ENCODE measurements at places on chromosomes 3 and 15.

DNA sequence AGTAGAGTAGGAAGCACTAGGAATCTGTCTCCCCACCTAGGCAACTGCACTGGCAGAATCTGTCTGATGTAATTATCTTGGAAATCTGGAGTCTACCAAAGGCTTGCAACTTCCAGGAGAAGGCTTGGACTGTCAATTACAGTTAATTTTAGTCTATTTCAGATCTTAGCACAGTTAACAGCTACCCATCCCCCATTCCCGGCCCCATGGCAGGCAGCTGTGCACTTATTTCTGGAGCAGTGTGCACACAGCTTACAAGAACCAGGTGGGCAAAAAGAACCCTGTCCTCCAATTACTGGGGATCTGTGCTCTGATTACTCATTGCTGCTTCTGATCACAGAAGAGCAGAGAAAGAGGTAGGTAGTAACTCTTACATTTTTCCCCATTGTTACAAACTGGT lies 12.3 kb upstream of the CDAN1 start:
- DNase-seq, result no peak
- H3K27ac ChIP-seq, result no peak overlapping the region
- H3K4me3 ChIP-seq, result no peak overlapping the region
- no peaks in the 10 kb centered on the region for H3K4me1 ChIP-seq
- H3K27me3 ChIP-seq, result no peaks in the 10 kb centered on the region

DNA sequence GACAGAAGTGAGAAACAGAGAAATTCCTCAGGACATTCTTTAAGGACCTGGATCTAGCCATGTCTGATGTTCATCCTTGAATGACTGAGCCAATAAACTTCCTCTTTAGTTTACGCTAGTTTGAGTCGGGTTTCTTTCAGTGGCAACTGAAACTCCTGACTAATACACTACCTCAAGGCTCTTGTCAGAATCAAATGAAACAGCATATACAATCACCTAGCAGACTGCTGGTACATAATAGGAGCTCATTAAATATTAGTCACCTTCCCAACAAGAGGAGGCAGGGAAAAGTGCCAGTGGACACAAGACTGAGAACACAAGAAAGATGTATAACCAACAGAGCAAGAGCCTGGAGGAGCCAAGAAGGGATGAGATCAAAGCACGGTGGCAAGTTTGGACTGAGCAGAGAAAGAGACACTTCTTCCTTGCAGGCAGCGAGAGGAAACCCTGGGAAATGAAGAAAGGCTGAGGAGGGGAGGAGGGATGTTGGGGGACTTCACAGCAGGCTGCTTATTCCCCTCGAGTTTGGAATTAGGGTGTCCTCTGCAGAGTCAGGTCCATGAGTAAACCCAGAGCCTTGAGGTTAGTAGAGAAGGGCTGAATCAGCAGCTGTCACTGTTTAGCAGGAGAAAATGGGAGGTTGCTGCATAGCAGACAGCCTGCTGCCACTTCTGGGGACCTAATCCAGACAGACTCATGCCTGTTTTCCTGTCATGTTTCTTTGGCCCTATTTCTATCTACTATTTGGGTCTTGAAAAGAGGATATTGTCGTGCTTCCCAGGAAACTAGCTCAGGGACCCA lies 73.3 kb downstream of the MRPL46 start:
- H3K36me3 ChIP-seq, result no peaks in the 10 kb centered on the region
- H3K27ac ChIP-seq, result no peak overlapping the region
- H3K4me3 ChIP-seq, result no peak overlapping the region
- DNase-seq, result no peak
- no peaks in the 10 kb centered on the region for H3K4me1 ChIP-seq
- no peaks in the 10 kb centered on the region for H3K27me3 ChIP-seq

DNA sequence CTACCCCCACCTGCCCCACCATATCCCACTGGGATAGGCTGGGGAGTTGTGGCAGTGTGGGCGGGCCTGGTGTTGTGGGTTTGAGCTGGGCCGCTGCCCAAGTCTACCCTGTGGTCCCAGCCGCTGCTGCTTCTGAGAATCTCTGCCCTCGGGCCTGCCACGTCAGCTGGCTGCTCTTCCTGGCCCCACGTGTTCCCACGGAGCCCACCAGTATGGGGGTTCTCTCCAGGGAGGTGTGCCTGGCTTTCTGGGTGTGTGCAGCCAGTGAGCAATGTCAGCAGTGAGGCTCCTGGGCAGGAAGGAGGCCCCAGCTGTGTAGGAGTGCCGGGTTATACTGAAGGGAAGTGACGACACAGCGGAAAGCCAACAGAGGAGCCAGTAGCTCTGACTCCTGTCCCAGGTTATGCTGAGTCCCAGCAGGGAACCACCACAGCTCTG lies 10.5 kb downstream of the GNAI2 start:
- DNase-seq, result peak; percentile 93
- H3K36me3 ChIP-seq, result peaks cover 42% of the 10 kb centered on the region
- H3K27ac ChIP-seq, result peak overlapping the region; percentile 91
- no peaks in the 10 kb centered on the region for H3K27me3 ChIP-seq

DNA sequence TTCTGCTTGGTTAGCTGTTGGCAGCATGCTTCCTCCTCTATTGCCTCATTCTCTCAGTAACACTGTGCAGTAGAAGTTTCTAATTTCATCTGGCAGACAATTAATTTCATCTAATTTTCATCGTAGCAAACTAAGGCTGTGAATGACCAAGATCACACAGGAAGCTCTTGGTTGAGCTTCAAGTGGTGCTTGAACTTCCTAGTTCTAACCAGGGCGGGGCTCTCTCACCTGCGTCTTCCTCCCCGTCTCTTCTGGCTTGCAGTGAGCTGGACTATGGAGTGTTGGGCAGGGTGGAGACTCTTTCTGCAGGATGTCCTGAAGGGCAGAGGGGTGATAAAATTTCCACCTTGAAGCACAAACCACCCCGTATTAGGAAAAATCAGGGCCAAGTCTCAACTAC lies 2.0 kb upstream of the IL16 start:
- H3K27me3 ChIP-seq, result peaks cover 8% of the 10 kb centered on the region
- no peaks in the 10 kb centered on the region for H3K4me1 ChIP-seq
- no peak overlapping the region for H3K27ac ChIP-seq
- no peaks in the 10 kb centered on the region for H3K36me3 ChIP-seq
- DNase-seq, result no peak

DNA sequence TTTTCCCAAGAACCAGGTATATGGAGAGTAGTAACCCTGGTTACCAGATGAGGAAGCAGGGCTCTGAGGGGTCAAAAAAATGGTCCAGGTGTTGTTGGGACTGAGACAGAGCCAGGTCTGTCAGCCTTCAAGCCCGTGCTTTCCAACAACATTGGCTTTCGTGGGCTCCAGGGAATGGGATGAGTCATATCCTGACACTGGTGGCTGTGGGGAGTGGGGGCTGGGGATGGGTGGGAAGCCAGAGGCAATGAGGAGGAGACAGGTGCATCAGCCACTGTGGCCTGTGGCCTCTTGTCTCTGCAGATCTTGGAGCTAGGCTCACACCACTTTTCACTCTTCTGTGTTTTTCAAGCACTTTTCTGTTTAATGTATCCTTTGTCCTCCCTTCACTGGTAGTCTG lies 38.2 kb downstream of the CORO2B start:
- H3K27me3 ChIP-seq, result peaks cover 18% of the 10 kb centered on the region
- no peaks in the 10 kb centered on the region for H3K4me1 ChIP-seq
- no peak overlapping the region for H3K27ac ChIP-seq
- no peaks in the 10 kb centered on the region for H3K36me3 ChIP-seq

DNA sequence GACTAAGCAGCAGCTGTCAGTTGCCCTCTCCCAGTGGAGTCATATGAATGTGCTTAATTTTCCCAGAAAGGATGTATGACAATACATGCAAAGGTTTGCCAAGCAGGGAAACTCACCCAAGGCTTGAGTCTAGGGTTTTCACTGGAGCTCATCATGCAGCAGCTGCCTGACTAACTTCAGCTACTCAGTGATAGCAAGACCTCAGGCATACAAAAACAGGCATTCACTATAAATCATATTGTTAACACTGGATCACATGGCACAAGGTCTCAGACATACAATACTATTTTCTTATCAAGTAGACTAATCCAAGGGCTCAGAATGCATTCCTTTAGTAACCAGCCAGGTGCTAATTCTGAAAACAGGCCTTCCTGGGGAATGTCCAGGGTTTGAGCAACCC lies 85.0 kb upstream of the STAC start:
- H3K4me3 ChIP-seq, result no peak overlapping the region
- no peaks in the 10 kb centered on the region for H3K27me3 ChIP-seq
- H3K36me3 ChIP-seq, result no peaks in the 10 kb centered on the region
- no peaks in the 10 kb centered on the region for H3K4me1 ChIP-seq

DNA sequence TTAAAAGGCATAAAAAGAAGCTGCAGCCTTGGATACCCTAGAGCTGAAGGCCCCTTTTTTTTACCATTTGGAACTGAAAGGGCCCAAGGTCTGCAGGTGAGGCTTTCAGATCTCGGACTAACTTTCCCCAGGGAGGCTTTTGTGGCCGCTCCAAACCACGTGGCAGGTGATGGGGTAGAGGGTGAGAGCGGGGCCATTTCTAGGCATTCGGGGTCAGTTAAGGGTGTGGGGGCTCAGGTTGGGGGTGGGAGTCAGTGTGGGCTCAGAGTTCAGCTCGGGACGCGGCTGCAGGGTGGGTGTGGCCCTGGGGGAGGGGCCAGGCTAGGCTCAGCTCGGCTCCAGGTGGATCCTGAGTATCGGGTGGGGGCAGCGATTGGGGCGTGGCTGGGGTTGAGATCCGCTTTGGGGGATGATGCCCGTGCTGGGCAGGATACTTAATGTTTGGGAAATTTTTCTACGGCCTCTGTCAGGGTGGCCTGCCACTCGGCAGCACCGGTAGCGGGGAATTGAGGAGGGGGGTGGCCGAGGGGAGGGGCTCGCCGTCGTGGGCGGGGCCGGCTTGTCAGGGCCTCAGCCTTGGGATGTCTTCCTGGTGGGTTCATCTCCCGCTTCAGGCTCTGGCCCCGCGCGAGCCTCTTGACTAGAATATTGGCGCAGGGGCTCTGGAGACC lies 2.5 kb downstream of the KLF13 start:
- peak overlapping the region; percentile 92 for H3K27ac ChIP-seq
- peak overlapping the region; percentile 91 for H3K4me3 ChIP-seq
- H3K27me3 ChIP-seq, result no peaks in the 10 kb centered on the region
- H3K36me3 ChIP-seq, result peaks cover 47% of the 10 kb centered on the region
- peak; percentile 66 for DNase-seq

DNA sequence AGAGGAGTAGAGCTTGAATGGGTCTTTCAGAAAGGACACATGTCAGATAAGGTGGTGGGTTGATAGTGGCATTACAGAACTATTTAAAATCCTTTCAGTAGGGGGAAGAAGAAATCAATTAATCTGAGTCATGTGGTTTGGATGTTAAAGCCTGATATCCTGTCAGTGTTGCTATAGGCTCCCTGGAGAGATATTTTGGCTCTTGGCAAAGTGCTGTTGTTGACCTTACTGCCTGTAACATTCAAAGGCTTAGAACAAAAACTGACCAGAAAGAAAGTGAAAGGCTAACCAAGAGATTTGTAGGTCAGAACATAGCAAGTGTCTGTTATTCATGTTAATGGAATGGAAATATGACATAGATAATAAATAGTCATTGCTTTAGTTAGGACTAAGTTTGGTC lies 552.9 kb downstream of the DIPK2A start:
- H3K36me3 ChIP-seq, result no peaks in the 10 kb centered on the region
- no peaks in the 10 kb centered on the region for H3K27me3 ChIP-seq
- no peak overlapping the region for H3K27ac ChIP-seq
- no peak for DNase-seq

DNA sequence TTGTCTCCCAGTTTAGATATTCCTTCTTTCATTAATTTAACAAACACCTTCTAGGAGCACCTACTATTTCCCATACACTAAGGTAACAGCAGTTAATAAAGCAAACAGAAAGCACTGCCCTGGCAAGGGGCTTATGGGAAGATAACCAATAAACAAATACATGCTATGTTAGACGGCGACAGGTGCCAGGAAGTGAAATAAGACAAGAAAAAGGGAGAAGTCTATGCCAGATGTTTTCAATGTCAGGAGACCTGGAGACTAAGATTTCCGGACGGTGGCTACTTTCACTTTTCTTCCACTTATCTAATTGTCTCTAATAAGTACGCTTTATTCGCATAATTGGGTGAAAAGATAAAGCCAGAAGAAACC lies 32.5 kb upstream of the ZNF445 start:
- H3K27me3 ChIP-seq, result no peaks in the 10 kb centered on the region
- peak overlapping the region; percentile 95 for H3K4me3 ChIP-seq
- H3K27ac ChIP-seq, result peak overlapping the region; percentile 94
- H3K36me3 ChIP-seq, result peaks cover 34% of the 10 kb centered on the region
- DNase-seq, result peak; percentile 29
- peaks cover 25% of the 10 kb centered on the region for H3K4me1 ChIP-seq

DNA sequence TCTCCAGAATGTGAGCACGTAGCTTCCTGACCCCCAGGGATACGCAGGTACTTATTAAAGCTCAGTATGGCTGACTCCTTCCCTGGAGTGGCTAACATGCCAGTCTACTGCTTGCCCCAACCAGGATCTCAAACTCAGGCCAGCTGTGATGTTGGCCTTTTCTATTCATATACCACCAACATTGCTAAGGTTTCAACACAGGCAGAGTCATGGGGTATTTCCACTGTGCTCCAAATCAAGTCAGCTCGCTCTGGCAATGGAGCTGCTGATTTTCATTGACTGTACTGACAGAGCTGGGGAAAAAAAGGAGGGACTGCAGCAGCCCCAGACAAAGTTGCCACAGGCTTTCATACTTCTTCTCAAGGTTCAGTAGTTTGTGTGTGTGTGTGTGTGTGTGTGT lies 87.0 kb downstream of the CFAP20DC start:
- no peak overlapping the region for H3K4me3 ChIP-seq
- DNase-seq, result no peak

GRCh38 chr3:105139881-105140560 lies 226.7 kb upstream of the ALCAM start:
- H3K27ac ChIP-seq, result no peak overlapping the region
- no peaks in the 10 kb centered on the region for H3K4me1 ChIP-seq
- DNase-seq, result no peak
- H3K36me3 ChIP-seq, result no peaks in the 10 kb centered on the region
- no peak overlapping the region for H3K4me3 ChIP-seq

DNA sequence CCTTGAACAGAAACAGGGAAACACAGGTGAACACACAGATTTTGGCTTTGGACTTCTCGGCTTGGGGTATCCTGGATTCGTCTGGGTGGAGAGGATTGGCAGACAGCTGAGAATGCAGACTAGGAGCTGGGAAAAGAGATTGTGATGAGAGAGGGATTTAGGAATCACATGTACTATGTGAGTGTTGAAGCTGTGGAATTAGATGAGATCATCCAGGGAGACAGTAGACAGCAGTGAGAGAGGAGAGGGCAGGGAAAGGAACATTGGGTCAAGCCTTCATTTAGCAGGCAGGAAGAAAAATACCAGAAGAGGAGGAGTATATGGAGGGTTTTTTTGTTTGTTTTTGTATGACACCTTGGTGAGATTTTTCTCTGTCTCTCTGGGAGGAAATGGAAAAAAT lies 262.1 kb upstream of the TBL1XR1 start:
- no peaks in the 10 kb centered on the region for H3K4me1 ChIP-seq
- H3K27ac ChIP-seq, result no peak overlapping the region
- no peaks in the 10 kb centered on the region for H3K36me3 ChIP-seq
- no peaks in the 10 kb centered on the region for H3K27me3 ChIP-seq

- peaks cover 33% of the 10 kb centered on the region for H3K36me3 ChIP-seq
- H3K27me3 ChIP-seq, result no peaks in the 10 kb centered on the region
- DNase-seq, result peak; percentile 81
- H3K27ac ChIP-seq, result no peak overlapping the region
These were observed 32.6 kb downstream of the RBM5 start for GRCh38 chr3:50121072-50122032.
